Activated T-cell treated with anti-CD3 and anti-CD28 coated beads, Interleukin-2, amount 50 U/mL, for 1 hour (primary cell): ENCODE measurements at places on chromosomes 6 and 20.

DNA sequence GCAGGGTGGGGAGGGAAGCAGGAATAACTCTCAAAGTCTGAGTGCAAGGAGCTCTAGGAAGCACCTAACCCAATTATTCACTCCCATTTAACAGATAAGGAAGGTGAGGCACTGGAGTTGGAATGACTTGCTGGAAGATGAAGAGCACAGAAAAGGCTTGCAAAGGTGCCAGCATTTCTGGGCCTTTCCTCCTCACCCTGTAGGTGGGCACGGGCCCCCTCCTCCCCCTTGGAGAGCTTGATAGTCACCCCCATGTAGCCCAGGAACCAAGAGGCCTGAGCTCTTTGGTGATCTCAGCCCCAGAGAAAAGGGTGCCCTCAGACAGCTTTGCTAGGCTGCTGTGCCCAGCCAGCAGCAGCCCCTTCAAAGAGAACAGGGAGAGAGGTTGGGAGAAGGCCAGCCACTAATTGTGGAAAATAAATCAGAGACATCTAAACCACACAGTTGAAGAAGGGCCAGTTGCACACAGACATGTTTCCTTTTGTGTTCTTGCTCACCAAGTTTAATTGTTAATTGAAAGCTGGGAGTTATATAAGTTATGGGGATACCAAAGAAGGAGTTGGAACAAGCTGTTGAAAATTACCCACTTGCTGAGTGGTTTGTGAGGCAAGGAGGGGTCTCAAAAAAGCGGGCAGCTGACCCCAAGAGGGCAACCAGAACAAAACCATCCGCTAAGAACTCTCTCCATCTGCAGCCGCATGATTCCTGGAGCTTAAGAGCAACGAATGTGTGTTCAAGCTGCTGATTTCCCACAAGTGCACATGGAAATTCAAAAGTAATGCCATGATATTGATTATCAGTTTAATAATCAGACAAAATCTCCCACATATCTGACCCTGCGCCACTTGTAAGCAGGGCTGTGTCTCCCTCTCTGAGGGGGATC lies 77.0 kb downstream of the MRPL14 start:
- no peak for DNase-seq

- DNase-seq: peak; percentile 82
Measured at GRCh38 chr20:32535953-32536823, 48.9 kb downstream of the NOL4L start.

DNA sequence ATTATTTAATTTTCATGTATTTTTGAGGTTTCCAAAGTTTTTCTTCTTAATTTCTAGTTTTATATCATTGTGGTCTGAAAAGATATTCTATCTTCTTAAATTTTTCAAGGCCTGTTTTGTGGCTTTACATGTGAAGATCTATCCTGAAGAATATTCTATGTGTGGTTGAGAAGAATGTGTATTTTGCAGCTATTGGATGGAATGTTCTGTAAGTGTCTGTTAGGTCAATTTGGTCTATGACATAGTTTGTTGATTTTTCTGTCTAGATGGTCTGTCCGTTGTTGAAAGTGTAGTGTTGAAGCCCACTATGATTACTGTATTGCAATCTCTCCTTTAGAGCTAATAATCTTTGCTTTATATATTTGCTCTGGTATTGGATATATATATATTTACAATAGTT lies 125.7 kb downstream of the CRYBG1 start:
- no peak for DNase-seq

DNA sequence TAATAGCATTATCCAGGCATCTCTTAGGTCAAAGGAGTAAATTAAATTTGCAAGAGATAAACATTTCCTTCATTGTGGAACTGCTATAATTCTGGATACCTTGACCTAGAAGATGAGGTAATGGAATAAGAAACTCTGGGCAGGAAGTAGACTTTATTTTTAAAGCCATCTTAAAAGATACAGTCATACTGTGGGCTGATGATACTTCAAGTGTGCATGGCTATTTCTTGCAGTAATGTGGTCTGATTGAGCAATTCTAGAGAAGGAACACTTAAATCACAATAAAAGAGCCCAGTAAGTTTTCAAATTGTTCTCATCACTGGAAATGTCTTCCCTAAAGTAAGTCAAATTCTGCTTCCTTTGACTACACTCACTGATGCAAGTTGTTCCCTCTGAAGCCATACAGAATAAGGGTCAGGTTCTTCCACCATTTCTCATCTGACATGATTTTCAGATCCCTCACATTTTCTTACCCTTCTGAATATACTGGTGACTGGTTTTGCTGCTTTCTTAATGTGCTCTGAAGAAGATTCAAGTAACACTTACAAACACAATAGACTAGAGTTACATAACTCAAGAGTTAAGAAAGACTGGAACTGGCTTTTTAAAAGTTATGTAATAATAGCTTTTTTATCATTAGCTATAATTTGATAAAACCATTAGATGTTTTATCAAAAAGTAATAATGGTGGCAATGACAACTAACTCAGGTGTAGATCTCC lies 62.6 kb upstream of the TMEM244 start:
- no peak for DNase-seq

DNA sequence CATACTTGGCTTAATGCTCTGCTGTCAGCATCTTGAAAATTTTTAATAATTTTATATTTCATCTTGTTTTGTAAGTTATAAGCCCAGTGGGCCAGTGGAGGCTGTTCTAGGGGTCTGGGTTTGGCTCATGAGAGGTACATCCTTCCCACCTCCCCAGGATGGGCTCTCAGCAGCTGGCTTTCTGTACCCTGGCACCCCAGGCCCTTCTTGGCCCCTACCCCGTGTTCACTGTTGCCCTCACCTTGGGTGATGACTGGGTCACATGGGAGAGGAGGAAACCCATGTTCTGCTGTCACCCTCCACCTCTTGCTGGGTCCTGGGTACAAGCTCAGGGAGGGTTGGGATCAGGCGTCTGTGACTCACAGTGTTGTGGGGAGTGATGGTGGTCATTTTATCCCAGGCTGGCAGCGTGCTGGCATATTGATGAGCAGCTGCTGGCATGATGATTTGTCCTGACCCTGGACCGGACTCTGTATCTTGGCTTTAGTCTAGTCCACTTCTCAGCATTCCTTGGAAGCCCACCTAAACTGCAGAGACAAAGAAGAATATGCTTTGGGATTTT lies 34.6 kb downstream of the SLC16A10 start:
- no peak for DNase-seq

- DNase-seq: no peak
Measured at GRCh38 chr6:114987281-114987680, 644.5 kb upstream of the HS3ST5 start.

DNA sequence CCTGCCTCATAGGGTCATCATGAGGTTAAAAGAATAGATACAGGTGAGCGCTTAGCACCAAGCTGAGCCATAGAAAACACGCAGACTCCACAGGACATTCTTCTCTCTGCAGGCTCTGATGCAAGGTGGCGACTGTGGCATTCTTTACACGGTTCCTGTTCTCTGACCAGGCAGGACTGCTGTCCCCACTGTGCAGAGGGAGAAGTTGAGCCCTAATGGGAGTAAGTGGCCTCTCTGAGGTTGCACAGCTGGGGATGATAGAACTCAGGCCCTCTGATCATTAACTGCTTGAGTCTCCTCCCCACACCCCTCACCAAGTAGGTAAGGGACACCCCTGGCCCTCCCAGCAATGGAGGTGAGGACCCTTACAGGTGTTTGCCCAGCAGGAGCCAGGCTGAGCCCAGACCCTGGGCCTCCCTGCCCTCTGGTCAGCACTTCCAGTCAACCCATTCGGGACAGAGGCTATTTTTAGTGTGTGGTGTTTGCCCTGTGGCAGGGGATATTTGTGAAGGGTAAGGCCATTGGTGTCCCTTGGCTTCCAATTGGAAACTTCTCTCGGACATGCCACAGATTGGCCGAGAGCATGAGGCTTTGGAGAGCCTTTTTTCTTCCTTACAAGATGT lies 116.8 kb downstream of the VEGFA start:
- DNase-seq: no peak

- no peak for DNase-seq
Measured at GRCh38 chr6:25535632-25536225, 116.3 kb upstream of the SCGN start.

GRCh38 chr6:163329991-163330390 lies 84.5 kb upstream of the QKI start:
- no peak for DNase-seq

DNA sequence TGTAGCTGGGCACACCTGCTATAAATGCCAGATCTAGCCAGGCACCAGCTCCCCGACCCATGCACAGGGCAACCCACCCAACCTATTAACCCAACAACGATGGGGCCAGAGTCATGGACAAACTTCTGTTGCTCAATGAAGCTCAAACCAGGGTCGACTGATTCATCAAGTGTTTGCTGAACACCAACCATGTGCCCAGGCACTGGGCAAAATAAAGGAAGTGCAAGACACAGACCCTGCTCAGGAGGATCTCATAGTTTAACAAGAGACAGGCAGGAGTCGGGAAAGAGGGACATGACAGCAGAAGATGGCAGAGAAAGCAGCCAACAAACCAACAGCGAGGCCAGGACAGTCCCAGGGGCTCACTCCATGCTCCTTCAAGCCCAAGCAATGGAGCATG lies 18.8 kb downstream of the KCNK5 start:
- DNase-seq: no peak

GRCh38 chr6:72554761-72555221 lies 67.1 kb upstream of the KCNQ5 start:
- DNase-seq: no peak

- DNase-seq: no peak
Measured at GRCh38 chr6:73733791-73734190, 37.8 kb downstream of the CD109 start.

GRCh38 chr6:154359161-154359574 lies 2.6 kb upstream of the IPCEF1 start:
- no peak for DNase-seq

DNA sequence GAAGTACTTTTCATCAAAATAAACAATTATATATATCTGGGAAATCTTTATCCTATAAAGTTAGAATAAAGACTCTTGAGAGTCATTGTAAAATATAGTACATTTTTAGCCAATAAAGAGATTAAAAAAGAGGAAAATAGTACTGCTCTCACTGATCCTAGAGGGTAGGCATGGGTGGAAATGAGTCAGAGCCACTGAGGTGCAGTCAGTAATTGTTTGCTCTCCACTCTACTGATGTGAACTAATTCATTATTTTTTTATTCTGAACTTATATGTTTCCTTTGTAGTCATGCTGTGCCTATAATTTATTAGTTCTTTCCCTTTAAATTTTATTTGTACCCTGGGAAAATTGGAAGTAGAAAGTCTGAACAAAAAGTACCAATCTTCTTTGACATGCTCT lies 1359.4 kb upstream of the GJE1 start:
- no peak for DNase-seq

- DNase-seq: no peak
Measured at GRCh38 chr6:145963216-145964068, 716 bp downstream of the SHPRH start.

DNA sequence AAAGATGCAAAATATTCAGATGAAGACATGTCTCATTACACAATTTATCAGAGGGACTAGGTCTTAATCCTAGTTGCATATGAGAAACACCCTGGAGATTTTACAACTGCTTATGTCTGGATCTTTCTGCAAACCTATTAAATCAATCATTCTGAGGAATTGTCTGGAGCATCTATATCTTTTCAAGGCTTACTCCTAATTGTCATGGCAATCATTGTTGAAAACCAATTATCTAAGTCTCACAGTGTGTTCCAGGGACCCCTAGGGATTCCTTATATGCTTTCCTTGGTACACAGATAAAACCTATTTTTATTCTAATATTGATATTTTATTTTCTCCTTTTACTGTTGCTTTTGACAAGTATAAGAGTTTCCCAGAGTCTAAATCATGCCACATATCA lies 696.9 kb upstream of the EYS start:
- DNase-seq: no peak

- no peak for DNase-seq
Measured at GRCh38 chr6:105210932-105211531, 31.2 kb upstream of the POPDC3 start.

DNA sequence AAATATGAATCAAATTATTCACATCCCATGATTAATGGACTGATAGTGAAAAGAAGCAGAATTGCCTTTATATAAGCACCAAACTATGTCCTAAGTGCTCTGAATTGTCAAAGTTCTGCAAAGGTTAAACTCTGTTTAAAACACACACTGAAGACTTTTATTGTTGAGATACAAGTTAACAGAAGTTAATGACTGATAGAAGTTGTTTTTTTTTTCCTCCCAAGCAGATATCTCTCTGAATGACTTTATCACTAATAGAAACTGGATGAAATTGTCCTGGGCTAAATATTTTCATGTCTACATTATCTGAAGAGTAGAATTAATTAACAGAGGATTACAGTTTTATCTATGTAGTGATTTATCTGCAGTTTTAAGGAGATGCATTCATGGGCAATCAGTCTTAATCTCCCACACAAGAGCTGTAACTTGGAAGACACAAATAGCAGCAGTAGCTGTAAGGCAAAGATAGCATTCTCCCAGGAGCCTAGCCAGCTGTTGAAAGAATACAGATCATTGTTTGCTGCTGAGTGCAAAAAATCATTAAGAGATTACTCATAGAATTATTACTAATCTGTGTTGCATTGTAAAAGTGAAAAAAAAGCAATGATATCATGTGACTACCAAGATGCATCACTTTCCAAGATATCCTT lies 49.9 kb downstream of the BMP5 start:
- DNase-seq: no peak

- no peak for DNase-seq
Measured at GRCh38 chr6:75115481-75115880, 90.4 kb downstream of the COL12A1 start.

DNA sequence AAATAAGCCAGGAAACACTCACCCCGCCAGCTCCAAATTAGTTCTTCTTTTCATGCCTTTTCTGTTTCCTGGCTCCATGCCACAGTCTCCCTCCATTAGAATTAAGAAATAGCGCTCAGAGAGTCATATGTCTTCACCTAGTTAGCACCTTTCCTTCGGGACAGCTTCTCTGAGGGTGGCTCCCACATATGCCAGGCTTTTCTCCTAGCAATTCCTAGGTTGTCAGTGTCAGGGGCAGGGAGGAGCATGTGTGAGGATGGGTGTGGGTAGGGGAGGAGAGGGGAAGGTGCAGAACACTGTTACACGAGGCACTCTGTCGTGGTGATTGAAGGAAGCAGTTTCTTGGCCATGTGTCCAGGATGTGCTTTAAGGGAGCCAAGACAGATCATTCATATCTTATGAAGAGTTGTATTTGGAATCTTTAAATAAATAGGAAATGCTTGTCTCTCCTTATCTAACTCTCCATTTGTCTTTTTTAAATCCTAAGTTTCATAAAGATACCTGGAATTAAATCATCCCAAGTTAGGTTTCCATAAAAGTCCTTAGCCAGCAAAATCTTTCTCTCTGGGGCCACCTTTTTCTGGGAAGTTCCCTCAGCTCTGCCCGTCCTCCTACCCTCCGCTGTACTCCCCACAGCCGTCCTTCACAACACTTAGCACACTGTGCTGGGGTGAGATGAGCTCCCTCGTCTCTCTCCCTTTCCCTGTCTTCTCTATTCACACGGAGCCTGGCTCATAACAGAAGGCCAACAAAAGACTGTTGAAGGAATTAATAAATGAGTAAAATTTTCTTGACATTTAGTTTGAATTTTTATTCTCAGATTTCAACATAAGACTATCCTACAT lies 361.0 kb downstream of the CD83 start:
- DNase-seq: no peak

- no peak for DNase-seq
Measured at GRCh38 chr6:5379647-5380242, 118.4 kb downstream of the FARS2 start.
